ENCODE measurements at places on chromosomes 5 and 9.

GRCh38 chr9:136297766-136298735 lies 5.8 kb downstream of the CCDC187 start:
- DNase-seq, result no peak

DNA sequence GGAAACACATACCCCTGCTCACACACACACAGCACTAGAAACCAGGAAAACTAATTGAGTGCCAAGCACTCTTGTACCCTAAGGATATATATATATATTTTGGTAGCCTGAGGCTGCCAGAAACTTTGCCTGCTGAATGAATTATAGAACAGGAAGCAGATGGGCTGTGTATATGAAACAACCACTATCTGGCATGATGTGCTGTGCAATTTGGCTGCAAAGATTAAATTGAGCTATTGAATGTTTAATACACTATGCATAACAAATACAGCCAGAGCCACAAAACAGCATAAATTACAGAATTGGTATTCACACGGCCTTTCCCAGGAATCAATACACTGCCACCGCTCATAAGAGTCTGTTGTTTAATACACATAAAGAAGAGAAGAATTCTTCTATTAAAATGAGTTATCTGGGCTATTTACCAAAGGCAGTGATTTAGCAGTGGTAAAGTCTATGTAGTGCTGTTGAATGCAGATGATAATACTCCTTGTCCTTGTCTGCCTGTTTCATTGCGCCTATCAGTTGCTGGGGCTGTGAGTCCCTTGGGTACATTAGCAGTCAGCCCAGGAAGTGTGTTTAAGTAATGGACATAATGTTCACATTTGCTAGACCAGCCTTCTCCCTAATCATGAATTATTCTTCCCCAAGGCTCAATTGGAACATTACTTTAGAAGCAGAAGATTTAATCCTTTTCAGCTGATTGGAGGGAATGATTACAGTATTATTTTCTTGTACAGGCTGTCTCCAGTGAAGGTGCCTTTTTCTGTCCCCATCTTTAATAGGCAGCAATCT lies 294.3 kb downstream of the TLE1 start:
- no peak for DNase-seq

GRCh38 chr5:142293486-142293885 lies 31.3 kb downstream of the SPRY4 start:
- DNase-seq, result no peak

DNA sequence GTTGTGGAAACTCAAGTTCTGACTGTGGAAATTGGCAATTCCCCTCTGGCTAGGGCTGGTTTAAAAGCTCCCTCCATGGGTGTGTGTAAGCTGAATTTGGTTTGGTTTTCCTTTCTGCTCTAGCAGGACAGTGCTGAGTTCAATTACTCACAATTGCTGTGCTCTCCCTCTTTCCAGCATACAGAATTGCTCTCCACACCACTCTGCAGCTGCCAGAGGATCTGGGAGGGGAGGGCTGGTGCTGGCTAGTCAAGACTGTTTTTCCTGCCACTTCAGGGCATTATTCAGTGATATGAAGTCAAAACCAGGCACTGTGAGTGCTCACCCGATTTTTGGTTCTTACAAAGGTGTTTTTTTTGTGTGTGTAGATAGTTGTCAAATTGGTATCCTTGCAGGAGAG lies 336.9 kb upstream of the SLC24A2 start:
- no peak for DNase-seq

DNA sequence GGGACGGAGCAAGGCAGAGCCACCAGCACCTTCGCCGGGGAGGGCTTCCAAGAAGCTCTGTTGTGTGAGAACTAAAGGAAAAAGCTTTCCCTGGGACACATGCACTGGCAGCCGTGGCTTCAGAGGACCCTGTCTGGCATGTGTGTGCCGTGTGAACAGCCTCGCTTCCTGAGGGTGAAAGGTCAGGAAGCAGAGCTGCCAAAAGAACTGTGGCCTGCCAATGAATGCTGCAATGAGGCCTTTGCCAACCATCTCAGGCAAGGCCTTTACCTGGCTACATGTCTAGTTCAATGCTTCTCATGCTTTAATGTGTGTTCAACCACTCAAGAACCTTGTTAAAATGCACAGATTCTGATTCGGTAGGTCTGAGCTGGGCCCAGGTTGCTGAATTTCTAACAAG lies 53.5 kb downstream of the NIPSNAP3B start:
- DNase-seq, result no peak

GRCh38 chr9:76310577-76310976 lies 83.6 kb downstream of the RFK start:
- no peak for DNase-seq

GRCh38 chr9:70477146-70477745 lies 62.8 kb upstream of the KLF9 start:
- no peak for DNase-seq

DNA sequence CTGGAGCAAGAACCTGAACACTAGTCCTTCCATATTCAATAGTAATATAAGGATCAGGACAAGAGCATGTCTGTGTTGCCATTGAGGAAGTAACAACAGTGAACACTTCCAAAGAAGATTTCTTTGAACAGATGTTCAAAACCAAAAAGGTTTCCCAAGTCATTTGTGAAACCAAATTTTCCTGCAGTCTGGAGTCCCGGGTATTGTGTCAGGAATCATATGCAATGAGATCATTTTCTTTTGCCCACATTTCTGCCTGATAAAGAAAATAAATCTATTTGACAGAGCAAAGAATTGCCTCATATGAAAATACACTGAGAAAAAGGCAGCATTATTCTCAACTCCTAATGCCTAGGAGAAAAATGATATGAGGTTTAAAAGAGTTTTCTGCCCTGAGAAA lies 151.7 kb downstream of the SNX18 start:
- no peak for DNase-seq

GRCh38 chr9:94805051-94805489 lies 78.6 kb downstream of the AOPEP start:
- DNase-seq, result no peak

DNA sequence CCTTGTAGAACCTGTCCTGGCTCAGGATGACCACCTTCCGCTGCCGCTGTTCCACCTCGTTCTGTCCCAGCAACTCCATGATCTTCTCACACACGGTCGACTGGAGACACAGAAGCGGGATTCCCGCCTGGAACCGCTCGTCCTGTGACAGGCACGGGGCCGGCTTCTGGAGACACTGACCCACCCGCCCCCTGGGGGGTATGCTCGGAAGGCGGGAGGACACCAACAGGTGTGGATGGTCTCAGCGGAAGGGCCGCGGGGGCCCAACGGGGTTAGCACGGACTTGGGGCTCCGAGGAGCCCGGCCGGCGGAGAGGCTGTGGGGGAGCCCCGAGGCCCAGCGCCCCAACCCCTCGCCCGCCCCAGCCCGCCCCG lies 530 bp downstream of the UCK1 start:
- DNase-seq, result no peak

DNA sequence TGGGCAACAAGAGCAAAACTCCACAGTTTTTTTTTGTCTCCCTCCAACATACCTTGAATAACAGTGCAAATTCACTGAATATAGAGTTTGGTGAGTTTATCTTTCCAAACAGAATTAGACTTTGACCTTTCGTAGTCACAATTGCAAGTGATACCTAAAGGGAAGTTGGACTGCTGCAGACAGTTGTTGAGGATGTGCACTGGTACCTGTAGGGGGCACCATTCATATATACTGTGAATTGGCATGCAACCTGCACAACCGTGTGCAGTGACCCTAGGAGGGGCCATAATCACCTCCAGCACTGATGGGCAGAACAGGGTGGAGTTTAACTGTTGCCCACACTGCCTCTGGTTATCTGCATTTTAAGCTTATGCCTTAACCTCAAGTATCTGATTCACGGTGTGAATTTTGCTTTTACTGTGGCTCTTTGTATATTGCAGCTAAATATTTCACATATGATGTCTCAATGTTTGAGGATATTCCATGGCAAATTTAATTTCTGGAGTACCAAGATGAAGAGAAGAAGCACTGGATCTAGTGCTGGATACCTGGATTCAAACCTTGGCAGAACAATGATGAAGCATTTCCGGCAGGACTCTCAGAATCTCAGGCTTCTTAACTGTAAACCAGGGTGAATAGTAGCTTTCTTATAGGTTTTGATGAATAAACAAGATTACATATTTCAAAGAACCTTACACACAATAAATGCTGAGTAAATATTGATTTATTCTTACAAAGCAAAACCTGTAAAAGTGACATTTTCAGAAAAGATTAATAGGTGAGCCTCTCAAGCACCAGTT lies 144.3 kb downstream of the ACTBL2 start:
- DNase-seq, result no peak

DNA sequence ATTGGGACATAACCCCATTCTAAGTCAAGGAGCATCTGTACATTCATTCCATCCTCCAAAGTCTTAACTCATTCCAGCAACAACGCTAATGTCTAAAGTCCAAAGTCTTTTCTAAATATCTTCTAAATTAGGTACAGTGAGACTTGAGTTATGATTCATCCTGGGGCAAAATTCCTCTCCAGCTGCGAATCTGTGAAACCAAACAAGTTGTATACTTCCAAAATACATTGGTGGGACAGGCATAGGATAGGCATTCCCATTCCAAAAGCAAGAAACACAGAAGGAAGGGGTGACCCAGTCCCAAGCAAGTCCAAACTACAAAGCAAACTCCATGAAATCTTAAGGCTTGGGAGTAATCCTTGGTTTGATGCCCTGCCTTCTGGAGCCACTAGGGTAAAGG lies 97.6 kb upstream of the FANCC start:
- no peak for DNase-seq

- DNase-seq, result peak; percentile 40
Observed at GRCh38 chr9:92954049-92954861, 6.9 kb downstream of the FGD3 start.

DNA sequence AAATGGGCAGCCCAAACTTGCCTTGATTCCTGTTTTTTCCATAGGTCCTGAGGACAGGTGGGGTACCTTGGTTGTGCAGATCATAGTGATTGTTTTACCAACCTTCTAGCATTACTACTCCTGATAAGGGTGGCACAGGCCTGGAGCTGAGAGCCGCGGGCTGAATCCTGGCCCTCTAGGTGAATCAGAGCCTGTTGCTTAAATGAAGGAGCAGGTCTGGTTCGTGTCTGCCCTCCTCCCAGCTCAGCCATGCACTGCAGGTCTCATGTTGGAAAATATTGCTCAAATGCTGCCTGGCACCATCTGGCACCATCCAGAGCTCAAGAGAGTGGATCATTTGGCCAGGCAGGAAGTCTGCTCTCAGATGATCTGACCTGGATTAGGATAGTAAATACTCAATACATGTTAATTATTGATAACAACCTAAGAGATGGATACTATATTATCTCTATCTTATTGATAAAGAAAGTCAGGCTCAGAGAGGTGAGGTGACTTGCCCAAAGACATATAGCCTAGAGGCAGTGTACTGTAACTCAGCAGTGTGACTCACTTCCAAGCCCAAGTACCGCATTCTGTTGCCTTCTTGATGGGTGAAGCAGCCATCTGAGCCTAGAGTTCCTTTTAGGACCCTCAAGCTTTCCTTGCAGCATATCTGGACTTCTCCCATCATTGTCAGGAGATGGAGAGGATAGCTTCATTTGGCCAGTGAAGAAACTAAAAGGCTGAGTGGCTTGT lies 104.3 kb upstream of the PITX1 start:
- no peak for DNase-seq

GRCh38 chr9:34178436-34179212 lies at the start of gene UBAP1:
TSS of gene UBAP1 (plus strand) at chr9:34179043. CDS start at chr9:34220915, 41,872 bp downstream.
- DNase-seq, result peak; percentile 80

GRCh38 chr5:134271059-134271458 lies 45.2 kb upstream of the PPP2CA start:
- DNase-seq, result no peak
